Fibroblast of the aortic adventitia (primary cell): ENCODE measurements at places on chromosomes 3 and 15.

DNA sequence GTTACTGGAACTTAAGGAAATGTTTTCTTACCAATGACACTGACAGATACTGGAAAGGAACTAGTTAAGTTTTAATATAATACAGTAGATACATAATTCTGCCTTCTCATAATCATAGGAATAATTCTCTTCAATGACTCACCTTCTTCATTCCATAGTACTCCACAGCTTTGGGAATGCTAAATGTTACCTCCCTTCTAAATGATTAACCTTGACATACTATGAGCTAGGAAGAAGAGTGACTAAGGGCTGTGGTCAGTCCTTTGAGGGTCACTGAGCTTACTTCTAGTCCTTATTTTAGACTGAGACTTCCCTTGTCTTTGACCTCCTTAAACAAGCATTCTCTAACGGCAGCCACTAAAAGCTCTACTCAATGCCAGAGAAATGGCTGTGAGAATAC, 69.6 kb upstream of the PPIB start:
- DNase-seq, result peak; percentile 68

DNA sequence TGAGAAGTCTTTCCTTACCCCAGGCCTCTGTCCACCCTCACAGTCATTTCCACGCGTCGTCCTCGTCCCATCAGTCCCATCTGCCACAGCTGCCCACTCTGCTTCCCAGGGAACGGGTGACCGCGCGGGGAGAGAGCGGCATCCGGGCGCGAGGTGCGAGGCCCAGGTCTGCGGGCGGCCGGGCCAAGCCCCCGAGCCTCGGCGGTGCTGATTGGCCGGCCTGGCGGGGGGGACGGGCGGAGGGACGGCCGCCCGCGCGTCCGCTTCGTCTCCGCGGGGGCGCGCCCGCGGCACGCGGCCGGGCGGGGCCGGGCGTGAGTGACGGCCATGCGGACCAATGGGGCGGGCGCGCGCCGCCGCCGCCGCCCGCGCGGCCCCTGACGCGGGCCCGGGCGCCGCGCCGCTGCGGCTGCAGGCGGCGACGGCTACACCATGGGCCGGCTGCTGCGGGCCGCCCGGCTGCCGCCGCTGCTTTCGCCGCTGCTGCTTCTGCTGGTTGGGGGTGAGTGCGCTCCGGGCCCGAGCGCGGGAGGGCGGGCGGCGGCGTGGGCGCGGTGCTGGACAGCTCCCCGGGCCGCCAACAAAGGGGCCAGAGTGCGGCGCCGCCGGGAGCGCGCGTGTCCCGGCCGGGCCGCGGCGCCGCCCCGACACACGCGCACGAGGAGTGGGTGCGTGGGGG, at the start of gene PODXL2:
Gene PODXL2 (plus strand): TSS at position 398 of the 679 bp plus-strand sequence. CDS start 35 bp downstream, at position 433.
- peak; percentile 33 for DNase-seq

- peak; percentile 93 for DNase-seq
These were observed 95.4 kb downstream of the FRMD5 start for GRCh38 chr15:44099671-44100070.

DNA sequence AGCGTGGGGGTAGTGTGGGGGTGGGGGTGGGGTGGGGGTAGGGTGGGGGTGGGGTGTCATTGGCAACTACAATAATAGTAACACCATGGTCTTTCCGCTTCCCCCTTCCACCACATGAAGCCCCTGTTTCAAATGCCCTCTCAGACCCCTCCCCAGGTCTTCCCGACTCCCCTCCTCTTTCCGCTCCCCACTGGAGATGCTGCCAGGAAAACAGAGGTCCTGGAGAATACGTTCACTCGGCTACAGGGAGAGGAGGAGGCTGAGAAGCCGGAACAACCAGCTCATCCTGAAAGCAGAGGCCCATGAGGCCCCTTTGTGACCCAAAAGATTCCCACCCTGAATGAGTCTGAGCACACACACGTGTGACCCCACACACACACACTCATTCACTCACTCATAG, 75.4 kb downstream of the CPN2 start:
- DNase-seq, result no peak

- no peak for DNase-seq
These were observed 642.0 kb upstream of the KCNMB2 start for GRCh38 chr3:177894081-177894728.
